ENCODE measurements at places on chromosomes 3 and 15. TPM values are rescaled to one million over a fixed set of nuclear protein-coding genes. Genes with fewer than 3 reads are reported as not detected.

Gene LSMEM2
- 17.1 TPM for total RNA-seq

- no peak for DNase-seq
Measured at GRCh38 chr3:126127452-126127851, 43.5 kb upstream of the SLC41A3 start.

- no peak for DNase-seq
Measured at GRCh38 chr3:11245276-11245675, 26.9 kb upstream of the ATG7 start.

Gene SNRPA1
- 32.9 TPM for total RNA-seq

DNA sequence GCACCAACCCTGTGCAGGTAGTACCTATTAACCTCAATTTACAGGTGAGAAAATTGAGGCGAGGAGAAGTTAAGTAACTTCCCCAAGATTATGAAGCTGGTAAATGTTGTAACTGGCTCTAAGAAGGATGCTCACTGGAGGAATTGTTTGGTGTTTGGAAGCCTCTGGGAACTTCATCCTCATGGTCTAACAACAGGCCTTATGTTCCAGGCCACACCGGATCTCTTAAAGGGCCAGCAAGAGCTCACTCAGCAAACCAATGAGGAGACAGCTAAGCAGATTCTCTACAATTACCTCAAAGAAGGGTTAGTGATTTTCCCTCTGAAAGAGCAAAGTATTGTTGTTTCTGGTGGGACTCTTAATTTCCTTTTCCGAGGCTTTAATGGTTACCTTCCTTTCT is 63.9 kb downstream of the CGNL1 start:
- DNase-seq: no peak

GRCh38 chr3:172404237-172404962 is 43.9 kb downstream of the GHSR start:
- DNase-seq: no peak

Gene SLC6A11
- total RNA-seq: 0.21 TPM

Gene SYNPR
- total RNA-seq: not detected

DNA sequence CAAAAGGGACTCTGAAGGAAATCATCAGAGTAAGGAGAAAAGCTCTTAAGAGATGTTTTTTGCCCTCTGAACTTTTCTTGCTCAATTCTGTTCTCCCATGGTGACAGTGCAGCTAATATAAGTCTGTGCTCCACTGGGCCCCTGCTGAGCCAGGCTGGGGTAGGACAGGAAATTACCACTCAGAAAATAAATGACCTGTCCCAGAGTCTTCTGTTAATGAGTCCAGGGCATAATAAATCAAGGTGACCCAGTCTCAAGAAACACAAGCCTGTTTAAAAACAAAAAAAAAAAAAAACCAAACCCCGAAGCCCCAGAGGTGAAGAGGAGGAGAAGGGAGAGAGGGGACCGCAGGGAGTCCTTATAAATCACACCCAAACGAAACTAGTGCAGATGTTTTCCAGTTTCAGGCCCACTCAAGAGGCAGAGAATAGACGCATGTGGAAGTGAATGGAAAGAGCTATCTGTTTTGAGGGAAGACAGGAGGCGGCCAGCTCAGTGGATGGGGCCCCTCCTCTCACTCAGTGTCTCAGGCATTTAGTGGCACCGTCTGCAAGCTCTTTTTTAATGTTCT is 59.8 kb upstream of the BOC start:
- DNase-seq: peak; percentile 45

DNA sequence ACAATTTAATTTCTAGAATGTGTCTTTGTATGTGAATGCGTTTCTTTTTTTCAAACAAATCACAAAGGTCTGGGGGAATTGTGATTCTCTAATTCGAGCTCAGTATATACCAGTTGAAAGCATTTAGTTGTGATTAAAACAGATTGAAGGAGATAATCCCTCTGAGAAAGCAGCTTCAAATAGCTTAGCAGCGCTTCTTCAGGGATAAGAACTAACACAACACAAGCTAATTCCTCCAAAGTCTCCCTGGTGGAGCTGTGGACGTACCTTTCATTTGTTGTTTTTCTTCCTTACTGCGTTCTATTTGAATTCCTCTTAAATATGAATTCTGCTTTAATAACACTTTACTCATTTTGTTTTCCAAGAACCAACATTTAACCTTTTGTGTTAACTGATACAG is 286.7 kb downstream of the ROBO2 start:
- DNase-seq: no peak

GRCh38 chr3:172340583-172340982 is 107.7 kb downstream of the GHSR start:
- no peak for DNase-seq

DNA sequence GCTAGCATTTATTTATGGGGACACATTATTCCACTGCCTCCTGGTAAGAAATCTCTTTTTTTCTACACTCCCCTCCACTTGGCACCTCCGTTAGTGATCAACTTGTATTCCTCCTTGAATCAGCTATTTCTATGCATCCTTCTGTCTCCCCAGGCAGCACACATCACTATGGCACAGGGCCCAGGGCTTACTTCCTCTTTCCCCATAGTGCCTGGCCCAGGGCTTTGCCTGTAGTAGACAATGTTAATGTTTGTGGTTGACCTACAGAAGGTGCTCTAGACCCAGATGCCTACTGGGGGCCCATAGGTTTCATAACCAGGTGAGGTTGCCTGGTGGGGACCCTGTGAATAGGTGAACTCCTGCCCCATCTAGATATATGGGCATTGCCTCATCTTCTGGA is 44.9 kb downstream of the EPHB1 start:
- no peak for DNase-seq

GRCh38 chr3:171396048-171396447 is 64.2 kb downstream of the TNIK start:
- no peak for DNase-seq

Gene GOLGA8T
- total RNA-seq: not detected

- no peak for DNase-seq
Measured at GRCh38 chr3:31277582-31277981, 255.1 kb upstream of the STT3B start.

DNA sequence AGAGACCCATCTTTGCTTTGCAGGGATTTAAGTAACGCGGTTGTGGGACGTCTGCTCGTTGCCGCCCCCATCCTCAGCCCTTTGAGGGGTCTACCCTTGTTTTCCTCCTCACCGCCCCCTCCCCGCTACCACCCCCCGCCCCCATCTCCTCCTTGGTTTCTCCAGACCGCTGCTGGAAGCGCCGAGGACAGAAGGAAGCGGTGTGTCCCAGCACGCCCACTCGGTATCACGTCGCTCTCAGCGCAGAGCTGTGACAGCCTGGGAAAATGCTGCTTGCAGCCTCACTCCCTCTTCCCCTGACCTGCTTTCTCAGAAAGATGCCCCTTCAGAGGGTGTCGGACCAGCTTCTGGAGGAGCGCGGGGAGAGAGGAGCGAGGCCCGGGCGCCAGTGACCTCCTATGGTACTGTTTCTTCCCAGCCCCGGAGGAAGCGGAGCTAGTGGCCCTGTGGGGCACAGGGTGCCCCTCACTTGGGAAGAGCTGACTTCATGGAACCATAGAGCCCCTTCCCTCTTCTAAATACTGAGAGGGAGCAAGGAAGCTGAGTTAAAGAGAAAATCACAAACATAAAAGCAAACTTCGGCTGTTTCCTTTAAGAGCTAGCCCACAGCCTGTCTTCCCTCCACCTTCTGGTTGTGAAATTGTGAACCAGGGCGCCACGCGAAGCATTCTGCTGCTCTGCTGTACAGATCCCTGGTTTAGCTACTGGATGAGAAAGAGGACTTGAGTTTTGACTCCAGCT is 698 bp downstream of the IL1RAP start:
- peak; percentile 61 for DNase-seq

DNA sequence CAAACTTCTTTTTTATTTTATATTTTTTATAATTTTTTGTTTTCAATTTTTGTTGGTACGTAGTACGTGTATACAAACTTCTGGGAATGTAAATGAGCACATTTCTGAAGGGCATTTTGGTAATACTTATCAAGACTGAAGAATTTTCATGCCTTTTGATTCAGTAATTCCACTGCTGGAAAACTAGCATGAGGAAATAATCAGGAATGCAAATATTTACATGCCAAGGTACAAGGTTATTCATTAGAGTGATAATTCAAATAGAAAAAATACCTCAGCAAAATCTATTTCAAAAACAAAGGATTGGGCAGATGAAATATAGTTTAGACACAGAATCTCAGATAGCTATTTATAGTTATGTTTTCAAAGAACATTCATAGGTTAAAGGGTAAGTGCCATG is 128.7 kb downstream of the DMXL2 start:
- no peak for DNase-seq

- peak; percentile 64 for DNase-seq
Measured at GRCh38 chr3:75192146-75192616, 471.9 kb upstream of the FRG2C start.

Gene NRG4
- total RNA-seq: not detected

DNA sequence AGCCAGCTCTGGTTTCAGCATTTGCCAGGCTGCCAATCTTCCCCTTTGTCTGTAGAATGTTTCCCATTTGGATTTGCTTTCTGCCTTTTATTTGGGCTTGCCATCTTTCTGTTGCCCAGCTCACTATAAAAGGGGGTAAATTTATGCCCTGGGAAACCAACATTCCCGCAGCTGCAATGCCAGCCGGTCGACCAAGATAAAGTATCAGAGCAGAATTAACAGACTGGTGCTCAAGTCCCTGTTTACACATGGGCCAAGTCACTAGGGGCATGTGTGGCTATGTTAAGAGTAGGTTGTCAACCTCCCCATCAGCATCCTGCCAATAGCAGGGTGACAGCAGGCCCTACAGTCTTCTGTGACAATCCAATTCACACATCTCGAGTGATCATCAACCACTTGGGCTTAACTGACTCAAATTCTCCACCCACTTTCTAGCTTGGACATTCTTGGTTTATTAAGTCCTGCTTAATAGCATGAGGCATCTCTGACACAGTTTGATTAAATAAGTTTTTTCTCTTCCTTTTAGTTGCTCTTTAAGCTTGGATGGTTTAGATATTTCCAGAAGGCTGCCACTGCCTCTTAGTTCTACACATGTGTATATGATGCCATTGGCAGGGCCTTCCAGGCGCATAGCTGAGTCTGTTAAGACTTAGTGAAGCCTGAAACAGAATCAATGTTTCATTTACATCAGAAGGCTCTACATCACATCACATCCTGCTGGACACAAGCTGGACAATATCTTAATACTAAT is 24.1 kb upstream of the VEPH1 start:
- no peak for DNase-seq

DNA sequence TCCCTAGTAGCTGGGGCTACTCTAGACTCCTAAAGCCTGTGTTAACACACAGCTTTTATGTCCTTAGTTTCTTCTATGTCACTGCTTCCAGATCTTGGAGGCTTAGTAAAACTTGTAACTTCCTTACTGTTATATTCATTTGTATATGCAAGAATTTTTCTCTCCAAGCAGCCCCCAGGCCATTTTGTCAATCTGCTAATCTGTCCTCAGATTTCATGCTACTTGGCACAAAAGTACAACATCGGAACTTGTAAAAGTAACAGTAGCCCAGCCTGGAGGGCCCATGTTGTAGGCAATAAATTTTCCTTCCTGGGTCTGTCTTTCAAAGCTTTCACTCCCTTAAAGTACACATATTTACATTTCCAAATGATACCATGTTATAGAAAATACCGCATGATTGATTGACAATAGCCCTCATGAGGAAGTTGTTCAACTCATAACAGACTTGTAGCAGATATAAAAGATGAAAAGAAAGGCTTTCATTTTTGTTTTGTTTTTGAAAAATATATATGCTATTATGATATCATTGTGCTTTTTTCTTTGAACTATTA is 324.2 kb downstream of the NEK10 start:
- no peak for DNase-seq

All from tongue (tissue), 3 donors.